ENCODE measurements at places on chromosomes 12 and 14. TPM values are rescaled to one million over a fixed set of nuclear protein-coding genes. Genes with fewer than 3 reads are reported as not detected.

FAIM2 gene
- 6.9 TPM for total RNA-seq

ANKRD33 gene
- 0.60 TPM for total RNA-seq

SLC5A8 gene
- total RNA-seq = not detected

PLD4 gene
- not detected for total RNA-seq

CCND2 gene
- 124 TPM for total RNA-seq

TAS2R8 gene
- not detected for total RNA-seq

SERPINA12 gene
- total RNA-seq = not detected

BDKRB2 gene
- 10.5 TPM for total RNA-seq

TMEM106C gene
- total RNA-seq = 69.7 TPM

TAPBPL gene
- 21.9 TPM for total RNA-seq

HCAR2 gene
- 6.3 TPM for total RNA-seq

C14orf180 gene
- total RNA-seq = 13.8 TPM

TSPAN11 gene
- total RNA-seq = 30.6 TPM

MYF6 gene
- not detected for total RNA-seq

PTGER2 gene
- 2.1 TPM for total RNA-seq

ARHGEF25 gene
- total RNA-seq = 40.6 TPM

CLEC6A gene
- not detected for total RNA-seq

ALDH2 gene
- total RNA-seq = 70.2 TPM

CLEC14A gene
- total RNA-seq = 76.5 TPM
